Fibroblast of skin of left biceps (primary cell): ENCODE measurements at places on chromosomes 6 and 20.

GRCh38 chr20:52779125-52779524 is 193.0 kb upstream of the TSHZ2 start:
- no peak for DNase-seq

DNA sequence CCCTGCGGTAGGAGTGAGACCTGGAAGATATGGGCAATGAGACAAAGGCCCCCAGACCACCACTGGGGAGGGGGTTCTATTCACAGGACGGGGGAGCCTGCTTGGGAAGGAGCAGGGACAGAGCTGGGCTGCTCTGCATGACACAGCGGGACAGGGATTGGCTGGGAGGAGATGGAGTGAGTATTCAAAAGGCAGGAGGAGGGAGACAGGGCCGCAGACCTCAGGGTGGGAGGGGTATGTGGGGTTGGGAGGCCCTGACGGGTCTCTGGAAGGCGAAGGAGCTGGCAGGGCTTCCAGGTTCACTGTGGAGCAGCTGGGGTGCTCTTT is 60.8 kb upstream of the RPS6KA2 start:
- DNase-seq = no peak

DNA sequence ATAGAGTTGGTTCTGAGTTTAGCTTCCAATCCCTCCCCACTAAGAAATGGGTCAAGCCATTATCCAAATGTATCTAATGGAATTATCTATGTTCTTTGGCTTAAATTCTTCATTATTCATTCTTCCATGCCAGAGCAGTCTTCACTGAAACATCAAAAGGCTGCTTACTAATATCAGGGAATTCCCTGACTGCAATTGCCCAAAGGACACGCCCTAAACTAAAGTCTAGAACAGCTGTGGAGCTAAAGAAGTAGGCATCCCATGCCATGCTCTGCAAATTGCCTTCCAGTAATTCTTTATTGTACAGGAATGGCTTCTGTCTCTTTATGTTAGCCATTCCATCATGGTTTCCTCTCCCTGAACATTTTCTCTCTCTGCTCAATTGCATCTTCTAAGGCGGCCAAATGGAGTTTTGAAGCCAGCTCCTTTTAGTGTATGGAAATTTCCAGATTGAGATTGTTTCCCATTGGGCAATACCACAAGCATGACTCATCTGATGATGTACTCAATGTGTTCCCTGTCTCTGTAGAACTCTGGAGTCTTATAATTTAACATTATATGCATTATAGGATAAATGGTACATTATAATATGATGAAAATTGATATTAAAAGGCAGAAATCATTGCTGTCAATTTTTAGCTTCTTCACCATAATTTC is 28.8 kb upstream of the TSHZ2 start:
- peak; percentile 60 for DNase-seq

DNA sequence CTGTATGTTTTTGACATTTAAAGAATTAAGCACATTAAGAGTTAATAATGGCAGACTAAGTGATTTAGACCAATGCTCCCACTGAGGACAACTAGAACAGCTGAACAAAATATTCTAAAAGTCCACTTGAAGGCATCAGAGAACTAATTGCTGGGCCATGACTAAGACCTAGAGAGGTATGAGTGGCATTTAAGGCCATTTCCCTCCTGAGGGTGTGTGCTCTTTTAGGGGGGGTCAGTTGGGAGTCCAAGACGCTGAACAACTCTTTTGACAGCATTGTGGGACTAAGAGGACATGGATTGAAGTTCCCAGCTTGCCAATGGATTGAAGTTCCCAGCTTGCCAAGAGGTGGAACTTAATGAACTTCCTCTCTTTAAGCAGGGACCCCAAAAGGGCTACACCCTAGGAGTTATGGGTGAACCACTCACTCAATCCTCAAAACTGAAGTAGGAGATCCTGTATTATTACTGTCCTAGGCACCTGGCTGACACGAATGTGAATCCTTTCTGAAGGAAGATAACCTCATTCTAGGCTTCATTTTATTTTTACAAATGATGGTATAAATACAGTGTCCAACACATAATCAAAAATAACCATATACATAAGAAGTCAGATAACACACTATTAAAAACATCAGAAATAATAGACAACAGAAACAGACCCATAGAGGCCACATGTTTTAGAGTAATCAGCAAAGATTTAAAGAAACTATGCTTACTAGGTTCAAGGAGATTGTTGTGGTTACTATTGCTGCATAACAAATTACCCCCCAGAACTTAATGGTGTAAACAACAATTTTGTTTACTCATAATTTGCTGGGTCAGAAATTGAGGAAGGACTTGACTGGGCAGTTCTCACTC is 175.1 kb downstream of the VEGFA start:
- DNase-seq = no peak

- DNase-seq = no peak
These were observed 4.1 kb downstream of the NKX2-2 start for GRCh38 chr20:21509597-21510371.

DNA sequence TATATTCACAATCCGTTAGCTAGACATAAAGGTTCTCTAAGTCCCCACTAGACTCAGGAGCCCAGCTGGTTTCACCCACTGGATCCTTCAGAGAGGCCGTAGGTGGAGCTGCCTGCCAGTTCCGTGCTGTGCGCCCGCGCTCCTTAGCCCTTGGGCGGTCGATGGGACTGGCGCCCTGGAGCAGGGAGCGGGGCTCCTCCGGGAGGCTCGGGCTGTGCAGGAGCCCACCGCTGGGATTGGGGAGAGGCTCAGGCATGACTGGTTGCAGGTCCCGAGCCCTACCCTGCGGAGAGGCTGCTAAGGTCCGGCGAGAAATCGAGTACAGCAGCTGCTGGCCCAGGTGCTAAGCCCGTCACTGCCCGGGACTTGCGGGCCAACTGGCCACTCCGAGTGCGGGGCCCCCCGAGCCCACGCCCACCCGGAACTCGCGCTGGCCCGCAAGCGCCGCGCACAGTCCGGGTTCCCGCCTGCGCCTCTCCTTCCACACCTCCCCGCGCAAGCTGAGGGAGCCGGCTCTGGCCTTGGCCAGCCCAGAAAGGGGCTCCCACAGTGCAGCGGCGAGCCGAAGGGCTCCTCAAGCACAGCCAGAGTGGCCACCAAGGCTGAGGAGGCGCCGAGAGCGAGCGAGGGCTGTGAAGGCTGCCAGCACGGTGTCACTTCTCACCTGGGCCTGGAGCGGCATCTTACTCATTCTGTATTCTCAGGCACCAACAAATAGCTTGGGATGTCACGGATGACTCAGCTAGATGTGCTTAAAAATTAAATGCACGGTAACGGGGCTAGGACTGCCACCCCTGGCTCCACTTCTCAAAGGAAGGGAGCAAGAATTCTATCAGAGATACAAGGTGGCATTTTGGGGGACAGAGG is 44.1 kb downstream of the IRF4 start:
- no peak for DNase-seq

DNA sequence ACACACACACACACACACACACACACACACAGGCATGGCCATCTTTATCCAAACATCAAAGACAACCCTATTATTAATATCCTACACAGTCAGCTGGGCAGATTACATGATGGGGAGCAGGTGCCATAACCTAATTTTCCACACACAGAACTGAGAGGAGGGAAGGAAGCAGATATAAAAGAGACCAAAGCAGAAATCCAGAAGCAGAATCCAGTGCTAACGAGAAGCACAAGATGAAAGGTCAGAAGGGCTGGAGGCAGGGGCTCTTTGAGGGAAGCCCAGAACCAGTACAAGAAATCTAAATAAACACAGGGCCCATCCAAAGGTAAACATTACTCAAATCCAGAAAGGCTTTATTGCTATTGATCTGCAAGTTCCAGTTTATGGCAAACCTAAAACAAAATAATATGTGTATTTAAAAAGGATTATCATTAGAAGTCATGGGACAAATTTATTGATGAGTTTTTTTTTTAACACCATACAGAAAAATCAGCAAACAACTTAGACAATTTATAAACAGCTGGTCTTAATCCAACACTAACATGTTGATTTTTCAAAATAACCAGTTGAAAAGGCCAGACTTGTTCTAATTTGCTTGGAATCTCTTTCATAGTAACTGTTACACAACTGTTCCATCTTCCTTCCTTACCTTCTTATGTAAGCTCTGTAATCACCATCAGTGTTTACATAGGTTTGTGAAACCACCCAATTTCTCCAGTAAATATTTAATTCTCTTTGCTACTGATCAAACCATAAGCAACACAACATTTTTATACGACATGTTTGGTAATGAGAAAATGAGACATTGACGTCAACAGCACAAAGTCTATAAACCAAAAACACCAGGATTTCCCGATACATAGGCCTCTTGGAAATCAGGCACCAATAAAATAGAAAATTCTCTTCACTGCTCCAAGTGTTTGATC is 34.2 kb downstream of the SLC23A2 start:
- no peak for DNase-seq

GRCh38 chr6:126038234-126038633 is 51.9 kb downstream of the TRMT11 start:
- DNase-seq = no peak

GRCh38 chr6:45036103-45036502 is 292.0 kb upstream of the RUNX2 start:
- no peak for DNase-seq
